ENCODE measurements at places on chromosomes 4 and X. TPM values are rescaled to one million over a fixed set of nuclear protein-coding genes. Genes with fewer than 3 reads are reported as not detected.

- H3K27ac ChIP-seq = no peak overlapping the region
- no peak for DNase-seq
Measured at GRCh38 chrX:27336466-27337091, 126.6 kb downstream of the PPP4R3C start.

MMGT1 gene
- 11.2 TPM for total RNA-seq

GRCh38 chr4:13836946-13837912 lies 209.7 kb upstream of the BOD1L1 start:
- no peaks in the 10 kb centered on the region for H3K36me3 ChIP-seq
- no peak for DNase-seq
- no peaks in the 10 kb centered on the region for H3K27me3 ChIP-seq

- no peaks in the 10 kb centered on the region for H3K4me1 ChIP-seq
- no peak overlapping the region for H3K27ac ChIP-seq
- no peaks in the 10 kb centered on the region for H3K36me3 ChIP-seq
- no peaks in the 10 kb centered on the region for H3K27me3 ChIP-seq
- no peak for DNase-seq
- no peak overlapping the region for H3K4me3 ChIP-seq
Measured at GRCh38 chrX:110228453-110228852, 89.4 kb downstream of the AMMECR1 start.

DNA sequence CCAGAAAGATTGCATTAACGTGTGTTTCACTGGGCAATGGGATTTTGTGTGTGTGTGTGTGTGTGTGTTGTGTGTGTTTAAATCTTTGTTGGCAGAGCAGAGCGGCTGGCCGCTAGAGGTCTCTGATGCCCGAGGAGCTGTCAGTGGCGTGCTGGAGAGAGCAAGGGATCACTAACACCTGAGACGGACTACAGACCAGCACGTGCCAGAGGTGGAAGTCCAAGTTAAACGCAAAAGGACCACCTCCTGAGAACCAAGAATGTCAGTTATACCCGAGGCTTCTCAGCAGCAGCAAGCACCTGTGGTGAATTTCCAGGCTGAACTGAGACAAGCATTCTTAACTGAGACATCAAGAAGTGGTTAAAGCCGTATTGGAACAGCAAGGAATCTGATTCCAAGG lies 9.0 kb upstream of the SLC25A14 start:
- no peak overlapping the region for H3K27ac ChIP-seq
- no peaks in the 10 kb centered on the region for H3K36me3 ChIP-seq
- H3K4me1 ChIP-seq = no peaks in the 10 kb centered on the region
- H3K4me3 ChIP-seq = no peak overlapping the region
- no peak for DNase-seq

SYNPO2 gene
- total RNA-seq = 178 TPM

- no peak overlapping the region for H3K27ac ChIP-seq
- no peak for DNase-seq
- H3K36me3 ChIP-seq = no peaks in the 10 kb centered on the region
- H3K4me1 ChIP-seq = no peaks in the 10 kb centered on the region
- no peaks in the 10 kb centered on the region for H3K27me3 ChIP-seq
- no peak overlapping the region for H3K4me3 ChIP-seq
Measured at GRCh38 chr4:181216501-181216900, 1026.7 kb upstream of the TENM3 start.

DNA sequence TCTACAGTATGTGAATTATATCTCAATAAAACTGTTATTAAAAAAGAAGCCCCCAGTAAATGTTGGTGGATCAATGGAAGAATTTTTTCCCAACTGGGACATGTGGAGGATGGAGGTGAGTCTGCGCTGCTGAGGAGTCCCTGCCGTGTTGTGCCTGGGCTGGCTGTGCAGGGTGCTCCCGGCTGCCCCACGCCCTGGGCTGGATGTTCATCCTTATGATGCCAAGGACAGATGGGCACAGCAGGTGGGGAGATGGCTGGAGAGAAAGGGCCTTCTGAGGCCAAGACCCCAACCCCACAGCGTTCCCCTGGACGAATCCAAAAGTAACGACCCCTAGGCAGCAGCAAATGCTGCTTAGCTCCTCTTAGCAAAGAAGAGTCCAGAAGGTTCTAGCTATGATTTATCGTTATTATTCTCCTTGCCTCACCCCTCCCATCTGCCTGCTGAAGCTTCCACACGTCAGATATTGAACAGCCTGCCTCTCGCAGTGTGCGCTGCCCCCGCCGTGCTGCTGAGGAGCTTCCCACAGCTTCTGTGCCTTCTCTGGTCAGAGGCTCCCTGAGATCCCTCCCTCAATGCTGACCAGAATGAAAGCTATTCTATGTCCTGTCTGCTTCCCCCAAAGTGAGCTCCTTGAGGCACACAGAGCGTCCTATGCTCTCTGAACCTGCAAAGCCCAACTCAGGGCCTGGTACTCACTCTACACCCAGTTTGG lies 26.5 kb downstream of the HMX1 start:
- H3K36me3 ChIP-seq = no peaks in the 10 kb centered on the region
- no peaks in the 10 kb centered on the region for H3K27me3 ChIP-seq
- peak; percentile 37 for DNase-seq
- no peak overlapping the region for H3K27ac ChIP-seq

- no peak overlapping the region for H3K27ac ChIP-seq
- no peaks in the 10 kb centered on the region for H3K27me3 ChIP-seq
- DNase-seq = no peak
- no peaks in the 10 kb centered on the region for H3K36me3 ChIP-seq
Measured at GRCh38 chr4:183392377-183392776, 52.1 kb upstream of the CDKN2AIP start.

- no peaks in the 10 kb centered on the region for H3K27me3 ChIP-seq
- no peaks in the 10 kb centered on the region for H3K36me3 ChIP-seq
- no peaks in the 10 kb centered on the region for H3K4me1 ChIP-seq
- H3K4me3 ChIP-seq = no peak overlapping the region
Measured at GRCh38 chr4:79920163-79920853, 152.7 kb downstream of the ANTXR2 start.

KCND1 gene
- total RNA-seq = 10.4 TPM

GRCh38 chrX:19804151-19804550 lies 83.2 kb downstream of the SH3KBP1 start:
- H3K27me3 ChIP-seq = no peaks in the 10 kb centered on the region
- no peak overlapping the region for H3K4me3 ChIP-seq
- no peak for DNase-seq
- H3K27ac ChIP-seq = no peak overlapping the region
- H3K36me3 ChIP-seq = no peaks in the 10 kb centered on the region

GRCh38 chr4:183599284-183599683 lies 59.7 kb downstream of the RWDD4 start:
- H3K4me1 ChIP-seq = no peaks in the 10 kb centered on the region
- DNase-seq = no peak
- H3K27me3 ChIP-seq = no peaks in the 10 kb centered on the region
- no peak overlapping the region for H3K27ac ChIP-seq
- H3K4me3 ChIP-seq = no peak overlapping the region
- H3K36me3 ChIP-seq = no peaks in the 10 kb centered on the region

GRCh38 chr4:77465271-77465670 lies 140.3 kb upstream of the CXCL13 start:
- H3K27me3 ChIP-seq = no peaks in the 10 kb centered on the region
- H3K27ac ChIP-seq = no peak overlapping the region
- H3K4me3 ChIP-seq = no peak overlapping the region
- H3K4me1 ChIP-seq = no peaks in the 10 kb centered on the region
- H3K36me3 ChIP-seq = no peaks in the 10 kb centered on the region
- no peak for DNase-seq

- peaks cover 18% of the 10 kb centered on the region for H3K4me1 ChIP-seq
- no peaks in the 10 kb centered on the region for H3K36me3 ChIP-seq
- H3K27ac ChIP-seq = peak overlapping the region; percentile 81
- DNase-seq = peak; percentile 68
Measured at GRCh38 chr4:153466949-153467896, 1.1 kb downstream of the TMEM131L start.

- no peaks in the 10 kb centered on the region for H3K27me3 ChIP-seq
- peak overlapping the region; percentile 44 for H3K27ac ChIP-seq
- no peak overlapping the region for H3K4me3 ChIP-seq
- peak; percentile 80 for DNase-seq
Measured at GRCh38 chr4:81505004-81505598, 33.4 kb upstream of the RASGEF1B start.

FOXR2 gene
- total RNA-seq = not detected

SOX3 gene
- not detected for total RNA-seq

ADH6 gene
- not detected for total RNA-seq
